Pulmonary artery endothelial cell (primary cell): ENCODE measurements at places on chromosomes 5 and 9. TPM values are rescaled to one million over a fixed set of nuclear protein-coding genes. Genes with fewer than 3 reads are reported as not detected.

DNA sequence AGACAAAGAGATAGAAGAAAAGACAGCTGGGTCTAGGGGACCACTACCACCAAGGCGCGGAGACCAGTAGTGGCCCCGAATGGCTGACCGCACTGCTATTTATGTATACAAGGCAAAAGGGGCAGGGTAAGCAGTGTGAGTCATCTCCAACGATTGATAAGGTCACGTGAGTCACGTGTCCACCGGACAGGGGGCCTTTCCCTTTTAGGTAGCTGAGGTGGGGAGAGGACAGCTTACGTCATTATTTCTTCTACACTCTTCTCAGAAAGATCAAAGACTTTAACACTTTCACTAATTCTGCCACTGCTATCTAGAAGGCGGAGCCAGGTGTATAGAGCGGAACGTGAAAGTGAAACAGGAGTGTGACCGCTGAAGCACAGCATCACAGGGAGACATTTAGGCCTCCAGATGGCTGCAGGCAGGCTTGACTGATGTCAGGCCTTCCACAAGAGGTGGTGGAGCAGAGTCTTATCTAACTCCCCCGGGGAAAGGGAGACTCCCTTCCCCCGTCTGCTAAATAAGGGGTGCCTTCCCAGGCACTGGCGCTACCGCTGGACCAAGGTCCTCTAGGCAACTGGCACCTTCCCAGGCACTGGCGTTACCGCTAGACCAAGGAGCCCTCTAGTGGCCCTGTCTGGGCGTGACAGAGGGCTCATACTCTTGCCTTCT is 6.1 kb upstream of the PRR16 start:
- DNase-seq = peak; percentile 19

DNA sequence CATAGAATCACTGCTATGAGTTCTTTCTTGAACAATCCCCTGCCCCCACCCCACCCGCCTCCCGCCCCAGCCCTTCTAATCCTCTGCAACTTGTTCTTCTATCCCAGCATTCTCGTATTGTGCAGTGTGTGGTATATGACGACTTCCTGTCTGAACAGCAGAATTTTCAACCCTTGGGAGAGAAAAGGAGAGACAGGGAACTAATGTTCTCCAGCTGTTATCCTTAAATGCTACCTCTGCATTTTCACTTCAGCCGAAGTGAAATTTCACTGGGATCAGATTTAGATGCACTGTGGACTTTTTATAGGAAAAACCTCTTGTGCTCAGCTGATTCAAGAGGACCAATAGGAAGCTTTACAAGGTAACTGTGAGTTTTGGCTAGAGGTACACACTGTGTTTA is 2.2 kb downstream of the FBXL7 start:
- DNase-seq = no peak

DNA sequence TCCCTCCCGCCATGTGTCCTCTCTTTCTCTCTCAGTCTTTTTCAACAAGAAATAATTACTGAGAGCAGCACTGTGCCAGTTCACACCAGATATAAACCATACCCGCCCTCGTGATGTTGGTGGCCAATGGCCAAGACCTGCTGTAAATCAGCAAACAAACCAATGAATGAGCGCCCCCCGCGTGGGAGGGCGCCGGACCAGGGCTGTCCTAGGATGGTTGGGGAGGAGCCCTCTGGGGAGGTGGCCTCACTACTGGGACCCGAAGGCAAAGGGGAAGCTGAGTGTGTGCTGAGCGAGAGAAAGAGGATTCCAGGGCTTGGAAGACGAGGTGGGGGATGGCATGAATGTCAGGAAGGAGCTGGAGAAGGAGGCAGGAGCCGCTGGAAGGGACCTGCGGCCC is 51.2 kb upstream of the BARHL1 start:
- no peak for DNase-seq

DNA sequence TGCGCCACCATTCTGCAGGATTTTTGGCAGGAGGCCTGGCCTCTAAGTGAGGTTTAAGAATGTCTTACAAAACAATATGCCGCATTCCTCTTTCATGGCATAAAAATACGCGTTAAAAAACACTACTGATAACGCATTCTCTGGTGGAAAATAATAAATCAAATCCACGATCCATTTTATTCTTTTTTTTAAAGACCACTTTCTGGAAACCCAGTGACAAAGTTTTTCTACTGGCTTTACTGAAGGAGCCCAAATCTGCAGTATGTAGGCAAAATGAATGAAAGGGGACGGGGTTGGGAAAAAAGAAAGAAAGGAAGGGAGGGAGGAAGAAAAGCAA is 2.0 kb downstream of the SV2C start:
- no peak for DNase-seq

- DNase-seq = no peak
Measured at GRCh38 chr5:124524552-124525232, 221.7 kb downstream of the ZNF608 start.

GRCh38 chr5:25544652-25545249 is 900.0 kb upstream of the CDH10 start:
- no peak for DNase-seq

DNA sequence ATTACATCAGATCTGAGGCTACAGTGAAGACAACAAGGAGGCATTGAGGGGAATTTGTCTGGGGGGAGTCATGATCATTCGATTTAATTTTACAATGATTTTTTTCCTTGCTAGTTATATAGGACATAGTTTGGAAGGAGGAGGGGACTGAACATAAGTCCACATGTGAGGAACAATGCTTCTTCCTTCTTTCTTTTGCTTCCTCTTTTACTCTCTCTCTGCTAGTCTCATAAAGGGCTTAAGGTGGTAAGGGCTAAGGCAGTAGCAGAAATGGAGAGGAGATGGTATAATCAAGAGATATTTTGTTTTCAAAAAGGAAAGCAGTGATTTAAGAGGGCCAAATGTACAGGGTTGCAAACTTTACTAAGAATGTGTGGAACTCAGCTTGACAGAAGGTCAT is 64.3 kb downstream of the GRIN3A start:
- DNase-seq = no peak

GRCh38 chr9:129702589-129703520 is 37.4 kb downstream of the PRRX2 start:
- no peak for DNase-seq

- no peak for DNase-seq
Measured at GRCh38 chr9:19057033-19057432, 7.8 kb downstream of the RRAGA start.

GRCh38 chr5:179415291-179416060 is 70.2 kb upstream of the ADAMTS2 start:
- DNase-seq = no peak

DNA sequence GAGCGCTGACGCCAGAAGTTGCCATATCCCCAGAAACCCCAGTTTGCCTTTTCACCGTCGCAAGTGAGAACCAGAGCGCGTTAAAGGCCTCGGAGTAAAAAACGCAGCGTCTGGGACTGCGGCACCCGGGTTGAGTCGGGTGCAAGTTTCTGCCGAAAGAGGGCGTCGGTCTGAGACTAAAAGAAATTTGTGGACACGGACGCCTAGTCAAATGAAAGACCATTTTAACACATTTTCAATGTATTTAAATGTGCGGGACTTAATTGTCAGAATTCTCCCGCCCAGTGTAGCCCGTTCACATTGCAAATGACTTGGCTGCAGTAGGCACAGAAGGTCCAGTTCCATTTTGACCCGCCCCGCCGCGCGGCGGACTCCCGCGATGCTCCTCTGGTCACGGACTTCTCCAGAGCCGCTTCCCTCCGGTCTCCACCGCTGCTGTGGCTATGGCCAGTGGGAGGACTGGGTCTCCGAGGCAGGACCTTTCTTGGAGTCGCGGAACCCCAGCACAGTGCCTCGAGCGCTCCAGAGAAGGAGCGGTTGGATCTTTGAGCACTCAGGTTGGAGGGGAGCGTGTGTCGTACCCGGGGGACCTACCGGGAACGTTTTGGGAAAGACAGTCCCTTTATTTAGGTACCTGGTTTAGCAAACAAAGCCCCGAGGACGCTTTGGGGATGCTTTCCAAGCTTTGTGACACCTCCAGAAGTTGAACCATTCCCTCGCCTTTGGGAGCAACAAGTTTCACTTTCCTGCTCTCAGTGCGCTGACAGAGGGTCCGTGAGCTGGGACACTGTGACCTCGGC is 1.2 kb upstream of the NPR3 start:
- DNase-seq = peak; percentile 13

GRCh38 chr9:90088856-90089255 is 484.0 kb downstream of the GADD45G start:
- no peak for DNase-seq

The SETD9 gene
- total RNA-seq = 6.5 and 15.6 TPM in 2 replicates

The BHMT2 gene
- total RNA-seq = 0.13 and 2.5 TPM in 2 replicates

The ORM1 gene
- not detected in 2 replicates for total RNA-seq

The C9orf50 gene
- total RNA-seq = not detected in 2 replicates

The NUDCD2 gene
- 8.1 and 10.0 TPM in 2 replicates for total RNA-seq

The CARD19 gene
- 59.8 and 95.7 TPM in 2 replicates for total RNA-seq

The LCN10 gene
- under 0.01 TPM in 1 of 2 replicates, not detected in the other for total RNA-seq
